ENCODE measurements at places on chromosomes 6 and 20.

DNA sequence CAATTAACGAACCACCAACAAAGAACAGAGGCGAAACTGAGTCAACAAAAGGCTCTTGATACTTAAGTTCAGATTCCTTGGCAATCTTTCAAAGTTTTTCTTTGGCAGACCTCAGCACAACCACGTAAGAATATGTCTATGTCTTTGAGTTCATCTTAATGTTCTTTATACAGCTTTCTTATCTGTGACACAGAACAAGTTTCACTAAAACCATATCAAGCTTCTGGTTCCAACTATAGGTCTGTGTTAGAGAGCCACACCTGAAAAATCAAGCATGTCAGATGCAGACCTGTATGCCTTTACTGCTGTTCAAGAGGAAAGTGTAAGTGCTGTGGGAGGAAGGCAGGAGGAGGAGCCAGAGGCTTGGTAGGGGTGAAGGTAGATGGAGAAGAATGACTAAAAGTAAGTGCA, 271.3 kb downstream of the KHDC1L start:
- no peak for DNase-seq

- no peak for DNase-seq
These were observed 174.0 kb upstream of the KCNK16 start for GRCh38 chr6:39496456-39496855.

GRCh38 chr6:1895721-1896120, 286.0 kb downstream of the FOXC1 start:
- no peak for DNase-seq

DNA sequence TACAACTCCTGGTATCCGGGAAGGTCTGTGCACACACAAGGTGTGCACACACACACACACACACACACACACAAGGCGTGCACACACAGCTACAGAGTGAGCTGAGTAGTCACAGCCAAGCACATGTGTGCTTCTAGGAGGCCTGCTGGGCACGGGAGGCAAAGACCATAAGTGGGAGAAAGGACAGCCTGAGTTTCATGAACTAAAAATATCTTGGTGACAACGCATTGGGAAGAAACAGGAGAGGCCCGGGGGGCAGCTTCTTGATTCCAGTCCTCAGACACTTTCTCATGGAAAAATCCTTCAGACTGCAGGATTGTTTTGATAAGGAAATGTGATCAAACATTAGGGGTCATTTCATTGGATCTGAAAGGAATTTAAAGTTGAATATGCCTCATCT, 2.6 kb downstream of the TRAF3IP2 start:
- no peak for DNase-seq

DNA sequence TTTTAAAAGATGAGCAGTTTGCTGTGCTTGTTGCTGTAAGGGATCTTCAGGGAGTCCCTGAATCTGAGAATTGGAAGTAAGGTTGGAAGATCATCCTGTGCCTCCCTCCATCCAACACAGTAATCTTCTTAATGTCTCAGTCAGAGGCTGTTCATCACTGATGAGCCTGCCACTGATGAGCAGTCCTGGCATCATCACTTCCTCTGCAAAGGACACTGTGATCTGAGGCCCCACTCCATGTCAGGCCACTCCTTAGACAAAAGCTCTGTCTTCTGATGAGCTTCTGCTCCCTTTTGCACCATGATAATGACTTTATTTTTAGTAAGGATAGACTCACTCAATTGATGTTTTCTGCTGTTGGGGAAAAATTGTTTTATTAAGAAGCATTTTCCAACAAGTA, 121.0 kb downstream of the UST start:
- peak; percentile 14 for DNase-seq

GRCh38 chr6:17038316-17038715, 63.5 kb upstream of the STMND1 start:
- no peak for DNase-seq

DNA sequence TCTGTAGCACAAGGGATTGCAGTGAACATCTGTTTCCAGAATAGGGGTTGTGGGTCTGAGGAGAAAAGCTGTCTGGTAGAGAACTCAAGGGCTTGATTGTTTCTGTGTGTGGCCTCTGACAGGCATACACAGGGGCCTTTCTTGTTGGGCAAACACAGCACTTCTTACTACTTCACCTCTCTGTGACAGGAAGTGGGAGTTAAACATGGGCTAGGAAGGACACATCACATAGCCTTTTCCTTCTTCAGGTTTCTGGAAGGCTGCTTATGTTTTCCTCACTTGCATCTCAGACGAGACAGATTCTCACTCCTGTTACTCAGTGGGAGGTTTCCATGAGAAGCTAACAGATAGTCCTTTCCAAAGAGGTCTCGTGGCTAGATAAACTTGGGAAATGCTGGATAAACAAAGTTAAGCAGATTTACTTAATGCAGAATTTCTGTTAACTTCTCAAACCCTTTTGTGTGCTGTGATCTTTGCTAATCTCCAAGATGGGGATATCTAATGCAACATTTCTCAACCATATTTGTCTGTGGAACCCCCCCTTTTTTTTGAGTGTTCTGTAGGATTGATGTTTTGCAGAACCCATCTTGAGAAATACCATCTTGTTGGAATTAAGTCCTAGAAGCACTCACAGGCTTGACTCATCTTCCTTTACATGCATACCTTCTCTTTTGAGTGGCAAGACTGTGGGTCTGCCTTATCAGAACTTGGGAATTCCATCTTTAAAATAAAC, 41.9 kb upstream of the RNF8 start:
- no peak for DNase-seq

DNA sequence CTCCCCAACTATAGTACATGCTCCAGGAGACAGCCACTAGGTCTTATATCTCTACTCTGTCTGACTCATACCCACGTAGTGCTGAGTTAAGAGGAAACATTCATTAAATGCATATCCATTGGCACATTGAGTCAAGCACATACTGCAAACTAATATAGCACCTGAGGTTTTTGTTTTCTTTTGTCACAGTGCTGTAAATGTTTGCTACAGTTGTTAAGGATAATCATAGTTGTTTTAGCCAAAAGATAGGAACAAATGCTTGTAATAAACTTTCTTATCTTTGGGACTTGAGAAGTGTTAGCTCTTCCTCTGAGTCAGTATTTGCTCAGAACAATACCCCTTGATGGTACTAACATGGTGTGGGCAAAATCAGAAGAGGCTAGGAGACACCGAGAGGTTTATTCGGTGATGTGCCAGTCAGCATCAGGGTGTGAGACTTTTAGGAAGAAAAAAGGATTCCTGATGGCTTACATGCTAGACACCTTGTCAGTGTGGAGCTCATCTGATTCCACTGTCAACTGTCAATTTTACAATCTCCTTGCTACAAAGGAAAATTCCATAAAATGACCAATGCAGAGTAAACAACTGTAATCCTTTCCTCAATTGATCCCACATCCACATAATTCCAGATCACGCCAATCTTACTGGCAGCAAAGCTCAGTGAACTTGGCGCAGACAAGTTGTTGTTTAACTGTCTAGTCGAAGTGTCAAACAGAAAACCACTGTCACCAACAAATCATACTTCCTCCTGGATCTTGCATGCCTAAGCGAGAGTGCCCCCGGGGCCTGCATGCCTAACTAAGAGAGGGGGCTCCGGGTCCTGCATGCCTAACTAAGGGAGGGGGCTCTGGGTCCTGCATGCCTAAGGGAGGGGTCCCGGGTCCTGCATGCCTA, 36.1 kb downstream of the ELOVL2 start:
- no peak for DNase-seq

DNA sequence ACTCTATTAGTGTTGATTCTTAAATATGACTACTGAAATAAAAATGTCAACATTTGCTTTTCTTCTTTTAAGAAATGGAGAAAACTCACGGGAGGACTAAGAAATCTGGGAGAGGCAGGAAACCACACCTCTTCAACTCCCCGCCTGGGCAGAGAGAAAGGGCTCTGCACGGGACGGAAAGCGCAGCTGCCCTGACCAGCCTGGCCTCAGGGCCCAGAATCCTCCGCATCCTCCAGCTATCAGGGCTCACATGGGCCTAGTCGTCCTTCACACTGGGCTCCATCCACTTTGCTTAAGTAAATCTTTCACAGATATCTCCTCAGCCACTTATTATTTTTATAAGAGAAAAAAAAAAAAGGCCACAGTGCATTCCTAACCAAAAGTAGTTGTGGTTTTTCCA, 215.1 kb downstream of the TBXT start:
- no peak for DNase-seq

GRCh38 chr20:6525447-6526303, 241.8 kb upstream of the BMP2 start:
- DNase-seq: no peak

- DNase-seq: no peak
These were observed 74.5 kb downstream of the FOXF2 start for GRCh38 chr6:1463751-1464426.

DNA sequence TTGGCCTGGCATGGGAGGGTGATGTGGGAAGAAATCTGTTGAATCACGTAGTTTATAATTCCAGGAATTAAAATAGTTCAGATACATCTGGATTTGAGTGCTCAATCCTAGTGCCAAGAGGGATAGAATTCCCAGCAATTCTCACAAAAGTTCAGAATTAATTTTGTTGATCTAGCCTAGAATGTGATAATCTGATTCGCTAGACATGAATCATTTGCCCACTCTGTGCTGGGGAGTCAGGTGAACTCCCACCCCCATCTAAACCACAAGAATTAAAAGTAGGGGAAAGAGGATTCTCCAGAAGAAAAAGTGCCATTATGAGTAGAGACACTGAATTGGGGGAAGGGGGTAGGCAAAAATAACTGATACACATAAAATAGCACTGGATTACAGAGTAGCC, 85.0 kb downstream of the LIN28B start:
- no peak for DNase-seq

GRCh38 chr6:1792989-1793388, 183.3 kb downstream of the FOXC1 start:
- DNase-seq: peak; percentile 19

- DNase-seq: no peak
These were observed 647.7 kb downstream of the C6orf118 start for GRCh38 chr6:164661716-164662115.

DNA sequence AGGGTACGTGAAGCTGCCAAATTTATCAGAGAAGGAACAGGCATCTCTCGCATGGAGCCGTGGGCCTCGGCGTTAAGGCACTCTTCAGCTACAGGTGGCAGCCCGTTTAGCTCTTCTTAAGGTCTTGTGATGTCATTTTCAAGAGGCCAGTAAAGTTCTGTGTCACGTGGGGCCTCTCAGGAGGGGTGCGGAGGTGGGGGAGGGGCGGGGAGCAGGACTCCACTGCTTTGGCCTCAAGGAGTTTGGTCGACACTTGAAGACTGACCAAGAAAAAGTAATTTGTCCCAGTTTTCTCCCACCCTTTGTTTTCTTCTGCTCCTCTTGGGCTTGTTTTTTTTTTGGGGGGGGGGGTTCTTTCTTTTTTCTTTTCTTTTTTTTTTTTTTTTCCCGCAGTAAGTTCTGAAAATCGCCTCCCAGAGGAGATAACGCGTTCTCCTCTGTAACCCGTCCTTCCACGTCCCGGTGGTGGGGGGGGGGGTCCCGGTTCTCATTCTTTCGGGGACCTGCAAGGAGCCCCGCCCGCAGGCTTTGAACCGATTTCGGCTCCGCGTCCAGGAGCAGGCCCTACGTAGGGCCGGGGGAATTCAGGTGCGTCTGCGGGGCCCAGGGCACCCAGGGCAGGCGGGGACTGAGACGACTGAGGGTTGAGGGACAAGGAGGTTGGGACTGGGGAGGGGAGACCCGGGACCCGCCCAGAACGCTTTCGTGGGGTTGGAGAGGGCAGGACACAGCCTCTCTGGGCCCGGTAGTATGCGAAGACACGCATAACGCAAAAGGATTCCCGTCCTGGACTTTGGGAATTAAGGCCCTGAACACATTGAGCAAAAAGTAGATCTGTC, 26.0 kb downstream of the GPX6 start:
- DNase-seq: peak; percentile 76

DNA sequence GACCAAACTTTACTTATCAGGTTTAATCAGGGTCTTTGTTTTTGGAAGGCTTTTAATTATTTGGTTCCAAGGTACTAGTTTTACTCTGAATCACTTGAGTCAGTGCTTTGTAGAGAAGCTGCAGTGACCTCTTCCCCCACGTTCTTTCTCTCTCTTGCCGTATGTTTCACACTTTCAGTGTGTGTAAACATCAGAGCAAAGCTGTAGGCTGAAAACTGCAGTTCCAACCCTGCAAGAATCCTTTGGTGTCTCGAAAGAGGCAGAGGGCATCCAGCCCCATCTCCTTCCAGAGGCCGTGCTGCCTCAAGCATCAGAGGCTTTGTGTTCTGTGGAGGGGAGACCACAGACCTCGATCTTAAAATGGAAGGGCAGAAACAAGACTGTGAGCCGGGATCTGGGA, 42.1 kb downstream of the CFAP61 start:
- DNase-seq: no peak

DNA sequence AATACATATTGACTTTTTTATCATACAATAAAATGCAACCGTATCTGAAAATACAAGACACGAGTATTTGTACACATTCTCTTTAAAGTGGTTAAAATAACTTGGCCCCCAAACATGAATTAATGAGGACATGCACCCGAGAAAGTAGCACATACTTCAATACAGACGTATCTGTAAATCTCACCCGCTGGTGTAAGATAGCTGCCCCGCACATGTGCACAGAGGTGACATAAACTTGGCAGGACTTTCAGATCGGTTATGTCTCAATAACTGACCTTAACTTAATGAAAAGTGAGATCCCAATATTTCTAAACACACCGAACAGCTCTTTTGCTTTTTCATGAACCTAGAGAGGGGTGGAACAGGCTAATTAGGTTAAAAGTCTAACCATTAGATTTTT, 91.5 kb upstream of the RPS6KA2 start:
- DNase-seq: no peak

- DNase-seq: no peak
These were observed 213.9 kb upstream of the SULF2 start for GRCh38 chr20:47999166-47999565.

- peak; percentile 52 for DNase-seq
These were observed 49.4 kb downstream of the IYD start for GRCh38 chr6:150417899-150418826.

DNA sequence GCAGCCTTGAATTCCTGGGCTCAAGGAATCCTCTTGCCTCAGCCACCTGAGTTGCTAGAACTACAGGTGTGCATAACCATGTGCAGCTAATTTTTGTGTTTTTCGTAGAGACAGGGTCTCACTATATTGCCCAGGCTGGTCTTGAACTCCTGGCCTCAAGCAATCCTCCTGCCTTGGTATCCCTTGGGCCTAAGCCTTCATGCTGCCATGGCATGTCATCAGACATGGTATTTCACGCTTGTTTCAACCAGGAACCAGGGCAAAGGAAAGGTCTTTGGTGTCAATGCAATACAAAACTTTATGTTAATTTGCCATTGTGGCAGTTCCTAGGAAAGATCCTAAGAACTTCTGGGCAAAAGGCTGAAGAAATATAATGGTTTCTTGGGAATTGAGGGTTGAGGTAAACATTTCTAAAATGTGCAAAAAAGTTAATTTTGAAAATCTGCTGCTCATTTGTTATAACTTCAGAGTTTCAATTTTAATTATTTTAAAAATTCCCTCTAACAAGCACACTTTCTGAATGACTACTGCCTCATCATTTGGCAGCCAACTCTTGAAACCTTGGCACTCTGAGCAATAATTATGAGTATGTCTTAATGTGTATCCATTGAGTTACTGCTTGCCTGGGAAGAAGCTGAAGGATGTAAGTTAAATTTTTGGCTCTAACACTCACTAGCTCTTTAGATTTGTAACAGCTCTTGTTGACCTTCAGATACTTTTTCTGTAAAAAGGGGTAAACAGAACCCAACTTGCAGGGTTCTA, 154.1 kb downstream of the GJA10 start:
- DNase-seq: peak; percentile 49

GRCh38 chr6:29519291-29520010, 31.7 kb upstream of the MAS1L start:
- DNase-seq: no peak

- peak; percentile 92 for DNase-seq
These were observed 6.6 kb upstream of the BTNL2 start for GRCh38 chr6:32413427-32414047.

Measured in activated naive CD4-positive, alpha-beta T cell treated with anti-CD3 and anti-CD28 coated beads for 36 hours (primary cell).